Karpas-422 (cell line): ENCODE measurements at places on chromosomes 3 and 15.

- DNase-seq: no peak
Measured at GRCh38 chr3:18099611-18100010, 325.5 kb downstream of the SATB1 start.

GRCh38 chr3:31692751-31693150, 160.0 kb downstream of the STT3B start:
- no peak for DNase-seq

DNA sequence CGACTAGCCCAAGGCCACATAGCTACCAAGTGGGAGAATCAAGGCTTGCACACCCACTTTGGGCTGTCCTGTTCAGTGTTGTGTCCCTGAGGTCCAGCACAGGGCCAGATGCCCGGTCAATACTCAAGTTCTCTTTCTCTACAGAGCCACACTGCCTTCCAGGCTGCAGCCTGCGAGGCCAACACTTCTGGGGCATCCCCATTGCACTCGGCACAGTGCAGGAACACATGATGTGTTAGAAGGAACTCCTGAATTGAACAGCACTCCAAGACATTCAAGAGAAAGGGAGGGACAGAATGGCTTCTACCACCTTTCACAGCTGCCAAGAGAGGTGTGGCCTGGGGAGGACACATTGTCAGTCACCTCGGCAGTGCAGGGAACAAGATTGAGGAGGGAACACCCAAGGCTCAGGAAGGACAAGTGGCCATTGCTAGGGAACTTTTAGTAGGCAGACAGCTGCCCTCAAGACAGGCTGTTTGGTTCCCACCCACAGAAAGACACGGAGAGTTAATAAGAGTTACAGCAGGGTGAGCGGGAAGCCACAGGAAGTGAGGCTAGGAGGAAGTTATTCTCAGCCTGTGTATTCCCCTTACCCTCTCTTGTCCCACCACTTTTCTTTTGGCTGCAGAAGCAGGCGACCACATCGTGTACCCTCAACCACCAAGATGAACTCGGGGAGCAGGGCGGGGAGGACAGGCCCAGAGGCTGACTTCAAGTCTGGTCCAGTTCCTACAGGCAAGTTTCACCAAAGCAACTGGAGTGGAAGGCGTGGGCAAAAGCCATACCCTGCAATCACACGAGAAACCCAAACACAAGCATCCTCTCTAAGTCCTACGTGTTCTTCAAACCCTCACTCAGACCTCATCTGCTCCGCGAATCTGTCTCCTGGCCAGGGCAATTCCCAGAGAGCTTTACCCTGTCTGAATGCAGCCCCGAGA, 69.4 kb downstream of the SRGAP3 start:
- DNase-seq: no peak

GRCh38 chr3:106341087-106341486, 472.3 kb upstream of the CBLB start:
- DNase-seq: no peak

GRCh38 chr3:182565916-182566796, 227.1 kb upstream of the ATP11B start:
- no peak for DNase-seq

DNA sequence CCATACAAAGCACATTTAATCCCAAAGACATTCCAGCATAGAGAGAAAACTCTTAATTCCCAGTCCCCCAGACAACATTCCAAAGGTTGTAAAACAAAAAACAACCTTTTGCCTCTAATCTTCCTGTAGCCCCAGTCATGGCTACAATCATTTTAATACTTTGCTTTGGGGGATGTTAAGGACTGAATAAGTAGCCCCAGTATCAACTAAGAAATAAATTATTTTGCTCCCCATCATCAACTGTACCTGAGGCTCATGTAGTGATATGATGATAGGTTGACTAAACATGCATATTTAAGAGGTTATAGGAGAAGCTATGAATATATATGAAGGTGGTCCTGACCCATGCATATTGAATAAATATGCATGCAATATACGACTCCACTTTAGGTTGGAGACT, 40.6 kb downstream of the PRR20G start:
- DNase-seq: no peak

DNA sequence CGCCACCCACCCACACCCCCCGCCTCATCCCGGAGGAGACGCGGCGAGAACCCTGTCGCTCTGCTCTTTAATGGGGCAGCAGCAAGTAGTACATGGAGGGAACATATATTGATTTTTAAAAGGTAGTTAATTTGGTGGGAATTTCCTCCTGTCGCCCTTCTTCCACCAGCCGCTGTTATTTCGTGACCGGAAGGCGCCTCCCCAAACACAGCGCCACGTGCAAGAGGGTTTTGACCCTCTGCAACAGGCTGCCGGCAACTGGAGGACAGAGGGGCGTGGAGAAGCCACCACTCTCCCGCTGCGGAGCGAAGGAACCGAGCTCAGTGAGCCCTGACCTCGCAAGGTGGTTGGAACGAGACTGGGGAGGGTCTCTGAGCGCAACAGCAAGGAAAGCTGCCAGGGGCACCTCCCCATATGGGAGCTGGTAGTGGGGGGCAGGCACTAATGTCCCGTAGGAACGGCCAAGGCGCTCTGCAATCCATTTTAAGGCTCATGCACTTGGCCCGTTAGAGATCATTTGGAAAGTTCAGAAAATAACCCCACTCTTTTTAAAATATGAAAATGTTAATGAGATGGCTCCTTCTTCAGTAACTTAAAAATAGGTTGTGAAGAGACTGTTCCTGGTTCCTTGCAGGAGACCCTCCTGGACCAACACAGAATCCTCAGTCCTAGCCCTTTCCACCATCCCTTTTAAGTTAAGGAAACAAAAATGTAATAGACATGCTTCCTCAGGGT, 4.3 kb downstream of the ONECUT1 start:
- no peak for DNase-seq

DNA sequence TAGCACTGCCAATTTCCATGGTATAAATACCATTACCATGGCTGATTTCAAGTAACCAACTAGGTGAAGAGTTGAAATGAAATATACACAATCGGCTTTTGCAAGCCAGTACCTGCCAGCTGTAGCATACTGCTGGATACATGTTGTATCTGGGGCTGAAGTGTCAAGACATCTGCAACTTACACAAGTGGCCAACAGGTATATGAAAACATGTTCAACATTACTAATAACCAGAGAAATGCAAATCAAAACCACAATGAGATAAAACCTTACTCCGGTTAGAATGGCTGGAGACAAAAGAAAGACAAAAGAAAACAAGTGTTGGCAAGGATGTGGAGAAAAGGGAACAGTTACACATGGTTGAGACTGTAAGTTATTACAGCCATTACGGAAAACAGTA, 11.6 kb downstream of the ATOSA start:
- no peak for DNase-seq

GRCh38 chr3:113896930-113897329, 50.9 kb upstream of the ZDHHC23 start:
- no peak for DNase-seq

DNA sequence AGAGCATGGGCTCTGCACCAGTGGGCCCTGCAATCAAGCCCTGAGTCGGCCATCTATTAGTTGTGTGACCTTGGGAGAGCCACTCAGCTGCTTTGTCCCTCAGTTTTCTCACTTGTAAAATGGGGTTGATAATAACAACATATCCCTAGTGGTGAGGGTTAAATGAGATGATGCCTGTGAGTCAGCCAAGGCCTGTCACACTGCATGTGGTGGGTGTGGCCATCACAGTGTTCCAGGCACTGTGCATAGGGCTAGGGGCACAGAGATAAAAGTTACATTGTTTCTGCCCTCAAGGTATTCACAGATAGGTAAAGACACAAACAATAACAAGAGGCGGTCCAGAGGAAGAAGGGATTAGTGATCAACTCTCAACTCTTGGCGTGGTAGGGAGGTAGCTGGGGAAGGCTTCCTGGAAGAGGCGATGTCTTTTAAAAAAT, 19.5 kb downstream of the SMAD6 start:
- no peak for DNase-seq

DNA sequence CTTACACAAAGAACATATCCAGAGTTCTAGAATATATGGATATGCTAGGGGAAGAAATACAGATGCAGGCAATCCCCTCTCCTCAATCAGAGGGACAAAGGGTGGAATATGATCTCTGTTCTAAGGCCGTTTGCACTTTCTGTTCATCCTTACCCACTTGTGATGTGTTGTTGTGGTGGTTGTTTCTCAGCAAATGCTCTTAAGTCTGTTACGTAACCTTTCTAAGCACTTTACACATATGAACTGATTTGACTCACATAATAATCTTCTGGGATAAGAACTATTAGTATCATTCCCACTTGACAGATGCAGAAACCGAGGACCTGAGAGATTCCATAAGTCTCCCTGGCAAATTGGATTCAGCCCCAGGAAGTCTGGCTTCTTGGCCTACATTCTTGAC, 40.5 kb downstream of the NGRN start:
- DNase-seq: peak; percentile 38

DNA sequence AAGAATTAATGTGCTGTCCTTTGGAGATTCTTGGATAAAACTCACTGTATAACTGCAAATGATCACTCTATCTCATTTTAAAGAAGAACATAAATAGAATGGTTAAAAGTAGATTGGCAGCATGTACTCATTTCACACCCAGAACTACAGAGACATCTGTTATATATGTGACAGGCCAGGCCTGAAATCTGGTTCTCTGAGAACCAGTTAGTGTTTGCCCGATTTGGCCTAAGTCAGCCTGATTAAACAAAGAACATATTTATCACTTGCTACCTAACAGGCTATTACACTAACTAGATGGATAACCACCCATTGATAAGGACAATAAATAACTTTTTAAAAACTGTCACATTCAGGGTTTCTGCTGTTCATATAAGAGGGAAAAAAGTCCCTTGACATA, 460.1 kb downstream of the CNTN4 start:
- DNase-seq: no peak

GRCh38 chr3:119597548-119598288, at the start of gene PLA1A:
PLA1A (plus strand) TSS chr3:119597885; CDS start chr3:119597914, 29 bp downstream.
- no peak for DNase-seq

DNA sequence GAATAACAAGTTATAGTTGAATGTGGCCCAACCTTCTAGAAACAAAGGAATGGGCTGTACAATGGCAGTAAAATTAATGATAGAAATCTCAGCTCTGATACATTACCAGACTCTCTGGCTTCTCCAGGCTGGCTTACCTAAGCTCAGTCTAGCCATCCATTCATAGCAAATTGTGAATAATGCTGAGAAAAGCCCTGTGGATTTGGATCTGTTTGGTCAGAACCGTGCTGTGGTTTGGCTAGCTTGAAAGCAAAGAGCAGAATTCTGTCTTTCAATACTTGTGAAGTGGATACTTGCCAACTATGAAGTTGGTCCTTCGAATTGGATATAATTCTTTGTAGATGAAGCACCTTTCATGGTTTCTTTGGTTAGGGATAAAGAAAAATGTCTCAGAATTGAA, 199.1 kb downstream of the EPHA3 start:
- no peak for DNase-seq

DNA sequence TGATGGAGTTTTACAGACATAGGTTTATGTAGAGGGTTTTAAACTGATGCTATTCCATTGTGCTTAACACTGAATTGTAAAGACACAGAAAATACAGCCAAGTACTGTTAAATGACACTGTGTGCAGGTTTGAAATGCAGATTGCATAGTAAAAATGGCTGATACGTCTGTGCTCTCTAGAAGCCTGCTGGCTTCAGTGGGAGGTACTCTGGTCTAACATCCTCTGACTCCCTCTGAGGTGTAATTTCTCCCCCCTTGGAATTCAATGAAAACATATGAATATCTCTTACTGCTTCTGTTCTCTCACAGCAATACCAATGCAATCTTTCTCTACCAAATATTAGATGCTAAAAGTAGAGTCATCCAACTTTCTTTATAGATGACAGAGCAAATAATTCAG, 176.6 kb downstream of the SLC9A9 start:
- DNase-seq: no peak

GRCh38 chr3:73633916-73634344, 9.2 kb upstream of the PDZRN3 start:
- no peak for DNase-seq

DNA sequence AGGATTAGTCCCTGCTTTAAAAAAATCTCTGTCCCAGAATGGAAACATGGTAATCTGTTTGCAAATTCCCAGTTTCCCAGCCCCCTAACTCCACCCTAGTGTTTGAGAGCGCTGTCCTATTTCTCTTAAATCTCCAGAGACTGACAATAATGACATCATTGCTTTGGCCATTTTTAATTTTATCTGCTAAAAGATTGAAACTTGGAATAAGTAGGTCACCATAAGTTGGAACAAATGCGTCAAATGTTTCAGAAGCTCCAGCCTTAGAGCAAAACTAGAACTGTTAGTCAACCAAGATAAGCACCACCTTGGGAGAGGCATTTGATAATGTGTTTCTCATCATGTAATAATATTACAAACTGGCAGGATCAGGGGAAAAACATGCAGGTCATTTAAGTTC, 25.7 kb upstream of the MB21D2 start:
- DNase-seq: no peak

GRCh38 chr3:73403444-73403843, 221.3 kb downstream of the PDZRN3 start:
- DNase-seq: no peak
